Head of caudate nucleus (tissue), 42 donors: ENCODE measurements at places on chromosomes 3 and 15.

DNA sequence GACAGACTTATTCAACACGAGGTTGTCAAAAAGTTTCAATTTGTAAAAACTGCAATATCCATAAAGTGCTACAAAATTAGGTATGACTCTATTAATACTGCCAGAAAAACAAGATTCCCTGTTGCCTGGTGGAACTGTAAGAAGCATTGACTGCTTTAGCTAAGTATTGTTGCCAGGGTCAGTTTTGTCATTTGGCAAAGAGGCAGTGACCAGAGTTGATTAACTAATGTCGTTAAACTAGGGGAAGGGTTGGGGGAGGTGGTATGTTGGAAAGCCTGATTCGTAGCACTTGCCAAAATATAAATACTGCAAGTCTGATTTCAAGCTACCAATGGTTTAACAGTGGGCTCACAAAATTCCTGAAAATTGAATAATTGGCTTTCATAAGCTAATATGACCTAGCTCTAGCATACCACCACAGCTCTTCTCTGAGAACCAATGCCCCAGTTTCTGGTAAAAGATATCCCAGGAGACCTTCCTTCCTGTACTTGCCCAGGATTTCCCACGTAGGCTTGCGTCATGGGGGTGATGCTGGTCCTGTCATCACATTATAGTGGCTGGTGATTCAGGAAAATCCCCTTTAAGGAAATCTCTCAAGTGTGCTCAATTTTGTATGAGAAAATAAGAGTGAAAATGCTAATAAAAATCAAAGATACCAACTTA lies 266.4 kb upstream of the TBC1D5 start:
- no peak for DNase-seq

DNA sequence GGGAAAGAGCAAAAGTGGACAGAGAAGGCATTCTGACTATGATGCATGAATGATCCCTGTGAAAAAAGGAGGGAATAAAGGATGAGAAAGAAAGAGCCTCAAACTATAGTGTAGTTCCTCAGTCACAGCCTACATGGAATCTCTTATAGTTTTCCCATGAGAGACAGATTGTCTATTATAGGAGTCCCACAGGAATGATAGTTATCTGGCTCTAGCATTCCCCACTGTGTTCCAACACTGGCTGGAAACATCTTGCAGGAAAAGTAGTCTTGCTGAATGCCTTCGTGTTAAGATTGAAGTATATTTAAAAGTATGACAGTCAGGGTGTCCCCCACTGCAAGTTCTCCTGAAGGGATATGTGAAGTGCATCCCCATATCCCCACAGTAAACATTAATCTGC lies 641.5 kb upstream of the NECTIN3 start:
- no peak for DNase-seq

- DNase-seq, result no peak
These were observed 230.2 kb upstream of the HES1 start for GRCh38 chr3:193905541-193906396.

- no peak for DNase-seq
These were observed 19.0 kb downstream of the NUP210 start for GRCh38 chr3:13401149-13401548.

- no peak for DNase-seq
These were observed 187.5 kb upstream of the HES1 start for GRCh38 chr3:193948459-193948858.

GRCh38 chr15:98120561-98120960 lies 160.1 kb downstream of the ARRDC4 start:
- DNase-seq, result no peak

GRCh38 chr3:38662544-38662943 lies 13.1 kb upstream of the SCN5A start:
- DNase-seq, result no peak

DNA sequence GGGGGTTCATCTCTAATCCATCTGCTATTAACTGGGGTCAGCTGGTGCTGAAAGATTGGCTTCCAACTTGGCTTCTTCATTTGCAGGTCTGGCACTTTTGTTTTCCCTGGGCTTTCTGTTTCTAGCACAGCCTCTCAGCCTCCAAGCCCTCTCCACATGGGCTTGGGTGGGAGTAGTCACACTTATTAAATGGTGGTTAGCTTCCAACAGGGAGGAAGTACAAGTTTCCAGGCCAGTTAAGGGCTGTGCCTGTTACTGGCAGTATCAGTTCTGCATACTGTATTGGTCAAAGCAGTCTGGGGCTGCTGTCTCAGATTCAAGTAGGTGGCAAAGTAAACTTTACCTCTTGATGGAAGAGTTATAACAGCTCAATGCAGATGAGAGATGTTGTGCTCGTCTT lies 627.1 kb upstream of the CCDC54 start:
- no peak for DNase-seq

GRCh38 chr15:99126930-99127329 lies 22.1 kb downstream of the SYNM start:
- no peak for DNase-seq

DNA sequence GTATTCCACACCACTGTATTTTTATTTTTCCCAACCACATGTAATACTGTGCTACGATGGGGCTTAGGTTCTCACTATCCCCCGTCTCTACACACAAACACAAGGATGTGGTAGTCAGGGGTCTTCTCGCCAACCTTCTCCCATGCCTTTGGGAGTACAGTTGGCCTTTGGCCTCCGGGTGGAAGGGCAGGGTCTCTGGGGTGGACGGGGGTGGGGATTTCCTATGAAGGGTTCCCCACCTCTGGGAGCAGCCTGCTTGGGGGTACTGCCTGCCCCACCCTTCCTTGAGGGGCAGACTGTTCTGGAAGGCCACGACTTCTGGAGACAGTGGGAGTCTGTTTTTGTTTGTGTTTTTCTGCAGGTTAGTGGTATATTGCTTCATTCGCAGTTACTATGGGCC lies 21.3 kb upstream of the RAD18 start:
- DNase-seq, result no peak

DNA sequence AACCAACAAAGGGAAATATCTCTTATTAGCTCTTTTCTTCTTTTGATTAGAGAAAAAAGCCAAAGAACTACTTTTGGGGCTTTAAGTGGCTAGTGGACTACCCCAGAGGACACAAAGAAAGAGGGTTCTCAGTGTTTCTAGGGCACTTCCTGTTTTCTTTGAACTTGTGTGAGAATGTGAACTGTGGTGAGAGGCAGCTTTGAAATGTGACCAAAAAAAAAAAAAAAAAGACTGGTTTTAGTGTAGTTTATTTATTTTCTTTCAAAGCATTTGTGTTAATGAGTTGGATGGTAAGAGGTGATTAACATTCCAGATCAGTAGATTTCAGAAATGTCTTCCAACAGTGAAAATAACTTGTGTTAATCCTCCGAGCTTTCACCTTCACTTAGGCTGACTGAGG lies 32.4 kb downstream of the SELENOT start:
- DNase-seq, result no peak

GRCh38 chr15:93801206-93801605 lies 430.2 kb upstream of the MCTP2 start:
- no peak for DNase-seq
